ENCODE measurements at places on chromosomes 3 and 15.
A peak's percentile ranks its signal among the peaks of the same experiment; 100 is the strongest.

GRCh38 chr15:25173241-25174028 lies 218.6 kb downstream of the SNRPN start:
- DNase-seq: no peak

DNA sequence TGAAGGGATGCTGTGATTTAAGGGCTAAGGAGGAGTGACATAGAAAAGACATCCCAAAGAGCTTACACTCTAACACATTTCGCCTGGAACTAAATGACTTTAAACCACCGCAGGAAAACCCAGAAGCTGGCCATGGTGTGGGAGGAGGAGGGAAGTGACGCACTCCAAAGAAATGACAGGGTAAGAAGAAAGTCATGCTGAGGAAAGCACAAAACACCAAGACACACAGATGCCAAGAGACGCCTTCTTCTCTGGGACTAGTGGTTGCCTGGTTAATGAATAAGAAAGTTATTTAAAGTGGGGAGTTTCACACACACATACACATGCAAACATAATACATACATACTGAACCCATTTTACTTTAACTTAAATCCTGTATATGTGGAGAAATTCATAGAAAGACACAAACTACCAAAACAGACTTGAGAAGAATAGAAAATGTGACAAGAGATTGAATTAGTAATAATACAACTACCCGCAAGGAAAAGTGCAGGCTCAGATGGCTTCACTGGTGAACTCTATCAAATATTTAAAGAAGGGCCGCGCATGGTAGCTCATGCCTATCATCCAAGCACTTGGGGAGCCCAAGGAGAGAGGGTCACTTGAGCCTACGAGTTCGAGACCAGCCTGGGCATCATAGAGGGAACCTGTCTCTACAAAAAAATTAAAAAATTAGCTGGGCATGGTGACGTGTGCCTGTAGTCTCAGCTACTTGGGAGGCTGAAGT lies 125.5 kb downstream of the NSMCE3 start:
- no peak for DNase-seq

GRCh38 chr3:172262991-172263608 lies 185.2 kb downstream of the GHSR start:
- DNase-seq: no peak

DNA sequence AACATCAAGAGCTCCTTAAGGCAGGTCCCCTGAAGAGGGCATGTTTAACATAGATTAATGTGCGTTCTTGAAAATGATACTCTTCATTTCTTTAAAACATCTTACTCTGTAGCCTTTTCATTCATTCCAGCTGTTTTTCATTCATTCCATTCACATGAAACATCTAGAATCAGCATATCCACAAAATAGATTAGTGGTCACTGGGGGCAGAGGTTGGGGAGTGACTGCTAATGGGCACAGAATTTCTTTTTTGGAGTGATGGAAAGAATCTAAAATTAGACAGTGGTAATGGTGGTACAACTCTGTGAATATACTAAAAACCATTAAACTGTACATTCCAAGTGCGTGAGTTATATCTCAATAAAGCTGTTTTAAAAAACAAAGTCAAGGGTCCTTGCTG lies 15.4 kb upstream of the CXCR6 start:
- no peak for DNase-seq

GRCh38 chr3:168071591-168072322 lies 24.0 kb downstream of the GOLIM4 start:
- no peak for DNase-seq

GRCh38 chr15:70561885-70562284 lies 201.5 kb downstream of the UACA start:
- DNase-seq: no peak

GRCh38 chr3:71374582-71374981 lies 208.9 kb downstream of the FOXP1 start:
- DNase-seq: no peak

DNA sequence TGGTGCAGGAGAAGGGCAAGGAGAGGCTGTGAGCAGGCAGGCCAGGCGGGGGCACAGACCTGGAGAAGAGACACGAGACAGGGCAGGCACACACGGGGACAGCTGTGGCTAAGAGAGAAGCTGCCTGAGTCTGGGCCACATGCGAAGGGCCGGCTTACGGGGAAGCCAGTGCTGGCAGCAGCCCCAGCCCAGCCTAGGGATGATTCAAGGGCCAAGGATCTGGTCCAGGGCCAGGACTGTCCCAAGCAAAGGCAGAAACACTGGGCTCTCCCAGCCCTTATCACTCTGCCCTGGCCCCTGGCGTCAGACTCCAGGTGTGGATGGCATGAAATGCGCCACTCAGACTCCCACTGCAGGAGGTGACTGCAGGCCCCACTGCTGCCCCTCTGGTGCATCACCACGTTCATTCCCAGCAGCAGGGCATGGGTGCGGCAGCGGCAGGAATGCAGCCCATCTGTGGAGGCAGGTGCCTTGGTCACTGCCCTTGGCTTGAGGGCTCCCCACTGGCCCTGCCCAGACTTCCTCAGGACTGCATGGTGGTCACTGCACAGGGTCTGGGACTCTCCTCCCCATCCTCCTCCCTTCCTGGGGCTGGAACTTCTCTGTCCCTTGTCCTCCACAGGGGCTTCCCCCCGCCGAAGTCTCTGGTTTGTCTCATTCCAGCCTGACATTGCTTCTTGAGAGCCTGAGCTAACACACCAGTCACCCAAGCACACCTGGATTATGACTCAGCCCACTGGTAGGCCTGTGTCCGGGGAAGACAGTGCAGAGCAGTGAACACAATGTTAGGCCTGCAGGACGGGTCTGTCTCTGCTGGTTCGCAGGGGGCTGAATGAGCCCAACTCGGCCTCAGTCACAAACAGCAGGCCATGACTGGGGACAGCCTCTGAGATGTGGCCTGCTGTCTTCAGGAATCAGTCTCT lies 69.3 kb downstream of the TBC1D2B start:
- DNase-seq: peak; percentile 80

DNA sequence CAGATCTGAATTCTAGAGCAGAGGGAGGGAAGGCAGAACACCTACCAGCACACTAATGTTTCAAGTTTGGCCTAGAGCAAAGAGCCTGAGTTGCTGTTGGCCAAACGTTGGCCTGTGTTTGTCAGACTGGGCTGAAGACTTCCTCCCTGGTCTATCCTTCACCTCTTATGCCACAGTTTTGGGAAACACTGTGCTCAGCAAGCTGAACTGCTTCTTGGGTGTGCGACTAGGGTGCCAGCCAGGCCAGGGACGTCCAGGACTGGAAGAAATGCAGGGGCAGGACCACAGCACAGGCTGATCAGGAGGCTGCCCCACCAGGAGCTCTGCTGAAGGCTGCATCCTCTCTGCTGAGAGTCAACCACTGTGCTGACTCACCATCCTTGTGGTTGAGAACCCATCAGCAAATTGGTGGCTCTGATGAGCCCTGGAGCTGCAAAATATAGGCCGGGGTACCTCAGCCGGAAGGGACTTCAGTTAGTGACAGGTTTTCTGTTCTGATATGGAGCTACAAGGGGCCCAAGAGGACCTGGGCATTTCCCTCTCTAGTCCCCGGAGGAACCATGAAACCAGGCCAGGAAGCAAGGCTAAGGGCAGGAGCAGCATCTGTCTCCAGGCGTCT lies 131.6 kb upstream of the RASGRP1 start:
- no peak for DNase-seq

DNA sequence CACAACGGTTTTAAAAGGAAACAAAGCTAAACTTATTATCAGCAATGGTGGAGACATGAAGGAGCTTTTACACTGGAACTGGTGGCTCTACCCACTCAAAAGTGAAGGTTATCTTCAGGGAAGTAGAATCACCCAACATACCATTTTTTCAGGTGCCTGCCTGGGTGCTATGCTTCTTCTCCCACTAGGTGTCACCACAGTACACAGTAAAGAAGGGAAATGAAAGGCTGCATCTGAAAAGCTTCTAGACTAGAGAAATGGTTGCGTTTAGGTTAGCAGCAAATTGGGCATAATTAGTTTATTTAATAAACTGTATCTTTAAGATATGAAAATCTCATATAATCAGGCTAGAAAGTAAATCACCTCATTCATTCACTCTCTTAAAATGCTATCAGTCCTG lies 47.0 kb upstream of the SELENOK start:
- no peak for DNase-seq

DNA sequence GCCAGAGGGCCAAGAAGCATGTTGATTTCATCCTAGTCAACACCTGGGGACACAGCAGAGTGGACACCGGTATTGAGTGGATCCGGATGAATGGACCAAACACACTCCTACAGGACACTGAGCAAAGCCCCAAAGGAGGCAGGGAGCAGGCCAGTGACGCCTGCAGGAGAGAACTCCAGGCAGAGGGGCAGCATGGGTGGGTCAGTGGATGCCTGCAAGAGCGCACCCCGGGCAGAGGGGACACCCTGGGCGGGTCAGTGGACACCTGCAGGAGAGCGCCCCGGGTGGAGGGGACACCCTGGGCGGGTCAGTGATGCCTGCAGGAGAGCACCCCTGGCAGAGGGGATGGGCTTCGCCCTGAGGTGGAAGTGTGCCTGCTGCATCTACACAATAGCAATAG lies 27.6 kb upstream of the HRH1 start:
- no peak for DNase-seq

- DNase-seq: peak; percentile 61
Measured at GRCh38 chr3:38651153-38651789, 1.8 kb upstream of the SCN5A start.

- no peak for DNase-seq
Measured at GRCh38 chr3:25534007-25534406, 105.9 kb downstream of the RARB start.

DNA sequence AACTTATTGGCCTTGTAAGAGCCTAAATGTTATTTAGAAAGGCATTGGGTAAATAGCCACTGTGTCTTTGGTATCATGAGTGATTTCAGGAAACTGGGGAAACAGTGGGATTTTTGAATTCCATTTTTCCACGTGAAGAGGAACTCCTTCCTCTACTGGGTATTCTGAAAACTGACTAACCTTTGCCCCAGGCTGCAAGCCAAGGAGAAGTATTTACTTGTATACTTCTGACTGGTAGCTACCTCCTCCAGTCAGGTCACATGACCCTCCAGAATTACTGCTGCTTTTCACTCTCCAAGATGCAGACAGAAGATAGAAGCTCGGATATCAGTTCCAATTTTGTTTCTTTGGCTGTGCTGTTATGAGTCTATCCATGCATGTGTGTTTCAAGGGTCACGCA lies 50.9 kb upstream of the MAP3K13 start:
- DNase-seq: no peak

DNA sequence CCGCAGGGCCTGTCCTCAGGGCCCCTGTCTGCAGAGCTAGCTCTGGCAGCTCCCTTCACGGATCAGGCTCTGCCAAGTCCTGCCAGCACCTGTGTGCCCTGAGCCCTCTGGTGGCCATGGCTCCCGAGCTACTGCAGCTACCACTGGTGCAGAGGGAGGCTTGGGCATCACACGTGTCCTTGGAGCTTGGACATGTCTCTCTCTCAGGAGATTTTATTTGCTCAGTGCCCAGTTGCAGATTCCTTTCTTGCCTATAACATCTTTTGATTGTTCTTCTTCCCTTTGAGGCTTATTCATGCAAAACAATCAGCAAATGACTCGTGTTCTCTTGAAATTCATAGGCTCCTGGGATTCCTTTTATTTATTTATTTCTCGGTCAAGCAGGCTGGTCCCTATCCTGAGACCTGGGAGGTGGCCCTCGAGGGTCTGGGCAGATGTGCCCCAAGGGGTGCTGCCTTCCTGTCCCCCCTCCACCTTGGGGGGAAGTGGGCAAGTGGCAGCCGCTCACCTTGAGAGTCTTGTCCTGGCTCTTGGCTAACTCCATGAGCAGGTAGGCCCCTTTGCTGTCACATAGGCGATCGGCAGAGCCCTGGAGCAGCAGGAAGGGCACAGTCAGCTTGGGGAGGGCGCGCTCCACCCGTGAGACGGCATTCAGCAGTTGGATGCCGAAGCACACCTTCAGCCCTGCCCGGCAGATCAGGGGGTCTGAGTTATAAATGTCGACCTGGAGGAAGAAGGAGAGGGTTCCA lies 21.9 kb downstream of the ABTB1 start:
- DNase-seq: peak; percentile 73

DNA sequence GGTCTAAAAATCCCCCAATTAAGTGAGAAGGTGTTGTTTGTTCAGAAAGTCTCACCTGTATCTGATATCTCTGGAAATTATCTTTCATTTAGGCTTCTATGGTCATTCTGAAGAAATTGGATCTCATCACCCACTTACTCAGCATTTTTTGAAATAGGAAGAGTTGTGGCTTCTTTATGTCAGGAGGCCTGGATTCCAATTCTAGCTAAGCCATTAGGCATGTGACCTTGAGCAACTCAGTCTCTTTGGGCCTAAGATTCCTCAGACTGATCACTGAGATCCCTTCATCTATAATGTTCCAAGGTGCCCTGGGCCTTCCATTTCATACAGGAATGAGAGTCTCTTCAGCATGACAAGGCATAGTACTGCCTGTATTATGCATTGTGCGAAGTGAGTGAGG lies 70.3 kb downstream of the ARHGEF26 start:
- no peak for DNase-seq

DNA sequence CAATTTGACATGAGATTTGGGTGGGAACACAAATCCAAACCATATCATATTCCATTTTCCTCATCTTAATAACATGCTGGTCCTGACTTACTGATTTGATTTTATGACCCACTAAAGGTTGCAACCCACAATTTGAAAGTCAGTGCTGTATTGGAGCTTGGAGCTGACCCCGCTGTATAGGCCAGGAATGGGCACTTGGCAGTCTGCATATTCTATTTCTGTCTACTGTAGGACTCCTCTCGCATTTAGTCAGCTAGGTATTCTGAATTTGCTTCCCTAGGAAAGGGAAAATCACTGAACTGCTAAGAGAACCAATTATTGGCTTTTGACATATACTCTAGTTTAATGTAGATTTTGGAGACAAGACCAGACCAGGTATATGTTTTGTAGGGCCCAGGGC lies 157.0 kb downstream of the MFSD1 start:
- DNase-seq: no peak

DNA sequence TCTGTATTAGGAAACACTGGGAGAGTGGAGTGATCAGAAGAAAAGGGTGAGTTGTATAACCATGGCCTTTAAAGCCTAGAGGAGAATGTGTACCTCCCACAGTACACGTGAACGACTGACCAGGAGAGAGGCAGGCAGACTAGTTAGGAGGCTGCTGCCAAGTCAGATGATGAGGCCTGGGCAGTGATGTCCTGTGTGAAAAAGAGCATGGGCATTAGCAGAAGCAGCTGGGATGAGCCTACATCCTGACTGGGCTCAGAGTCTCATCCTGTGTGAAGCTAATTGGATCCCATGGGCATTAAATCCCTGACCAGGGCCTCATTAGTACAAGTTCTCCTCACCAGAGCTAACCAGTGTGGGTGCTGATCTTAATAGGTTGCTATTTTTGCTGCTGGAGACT lies 89.1 kb upstream of the SLC2A2 start:
- no peak for DNase-seq

- no peak for DNase-seq
Measured at GRCh38 chr15:40926659-40927494, 2.3 kb upstream of the DLL4 start.

- no peak for DNase-seq
Measured at GRCh38 chr3:73680391-73681095, 55.8 kb upstream of the PDZRN3 start.

DNA sequence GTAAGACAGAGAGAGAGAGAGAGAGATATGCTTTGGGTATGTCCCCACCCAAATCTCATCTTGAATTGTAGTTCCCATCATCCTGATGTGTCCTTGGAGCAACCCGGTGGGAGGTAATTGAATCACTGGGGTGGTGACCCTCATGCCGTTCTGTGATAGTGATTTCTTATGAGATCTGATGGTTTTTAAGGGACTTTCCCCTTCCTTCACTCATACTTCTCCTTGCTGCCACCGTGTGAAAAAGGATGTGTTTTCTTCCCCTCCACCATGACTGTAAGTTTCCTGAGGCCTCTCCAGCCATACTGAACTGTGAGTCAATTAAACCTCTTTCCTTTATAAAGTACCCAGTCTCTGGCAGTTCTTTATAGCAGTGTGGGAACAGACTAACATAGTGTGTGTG lies 60.3 kb downstream of the EOMES start:
- no peak for DNase-seq

All from left ventricle myocardium inferior (tissue), 1 donor.